ENCODE measurements at places on chromosomes 5 and 9.

GRCh38 chr9:131833083-131833482 is 93.2 kb upstream of the RAPGEF1 start:
- no peak for DNase-seq

DNA sequence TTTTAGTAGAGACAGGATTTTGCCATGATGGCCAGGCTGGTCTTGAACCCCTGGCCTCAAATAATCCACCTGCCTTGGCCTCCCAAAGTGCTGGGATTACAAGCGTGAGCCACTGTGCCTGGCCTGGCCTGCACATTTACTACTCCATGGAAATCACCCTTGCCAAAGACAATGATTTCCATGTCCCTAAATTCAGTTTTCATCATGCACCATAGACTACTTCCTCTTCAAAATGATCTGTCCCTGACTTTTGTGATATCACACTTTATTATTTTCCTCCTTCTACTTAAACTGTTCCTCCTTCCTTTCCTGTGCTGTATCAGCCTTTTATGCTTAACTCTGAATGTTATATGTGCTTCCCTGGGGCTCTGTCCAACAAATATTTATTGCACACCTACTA is 20.3 kb downstream of the SLC28A3 start:
- no peak for DNase-seq

- no peak for DNase-seq
These were observed 59.6 kb downstream of the RASGRF2 start for GRCh38 chr5:81019748-81020147.

DNA sequence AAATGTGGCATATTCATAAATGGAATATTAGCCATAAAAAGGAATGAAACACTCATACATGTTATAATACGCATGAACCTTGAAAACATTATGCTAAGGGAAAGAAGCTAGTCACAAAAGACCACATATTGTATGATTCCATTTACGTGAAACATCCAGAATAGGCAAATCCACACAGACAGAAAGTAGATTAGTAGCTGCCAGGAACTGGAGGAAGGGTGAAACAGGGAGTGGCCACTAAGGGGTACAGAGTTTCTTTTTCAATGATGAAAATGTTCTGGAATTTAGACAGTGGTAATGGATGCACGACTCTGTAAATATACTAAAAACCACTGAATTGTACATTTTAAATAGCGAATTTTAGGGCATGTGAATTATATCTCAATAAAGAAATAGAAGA is 39.4 kb downstream of the STRBP start:
- DNase-seq, result no peak

GRCh38 chr5:61578858-61579503 is 246.9 kb downstream of the ZSWIM6 start:
- no peak for DNase-seq

GRCh38 chr5:120240706-120241105 is 223.4 kb upstream of the PRR16 start:
- DNase-seq, result no peak

- no peak for DNase-seq
These were observed 372.5 kb downstream of the CAAP1 start for GRCh38 chr9:26520141-26520540.

DNA sequence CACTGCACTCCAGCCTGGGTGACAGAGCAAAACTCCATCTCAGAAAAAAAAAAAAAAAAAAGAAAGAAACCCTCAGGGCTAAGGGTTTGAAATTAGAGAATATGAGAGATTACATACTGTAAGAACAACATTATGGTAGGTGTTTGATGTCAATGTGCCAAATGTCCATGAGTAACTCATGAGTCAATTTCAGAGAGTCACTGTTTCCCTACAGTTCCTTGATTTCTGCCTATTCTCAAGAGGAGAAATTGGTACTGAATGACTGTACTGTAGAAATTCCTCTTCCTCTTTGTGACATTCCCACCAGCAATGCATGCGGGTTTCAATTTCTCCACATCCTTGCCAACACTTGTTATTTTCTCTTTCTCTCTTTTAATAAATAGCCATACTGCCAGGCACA is 35.2 kb downstream of the MARVELD2 start:
- no peak for DNase-seq

- no peak for DNase-seq
These were observed 16.3 kb upstream of the PRR16 start for GRCh38 chr5:120447706-120448239.

GRCh38 chr5:10676224-10676623 is 84.8 kb downstream of the DAP start:
- DNase-seq, result no peak

- no peak for DNase-seq
These were observed 45.2 kb upstream of the NEK6 start for GRCh38 chr9:124212381-124213050.

- no peak for DNase-seq
These were observed 78.4 kb upstream of the OTULINL start for GRCh38 chr5:14503017-14503680.

GRCh38 chr5:82480331-82480730 is 202.2 kb upstream of the RPS23 start:
- no peak for DNase-seq

DNA sequence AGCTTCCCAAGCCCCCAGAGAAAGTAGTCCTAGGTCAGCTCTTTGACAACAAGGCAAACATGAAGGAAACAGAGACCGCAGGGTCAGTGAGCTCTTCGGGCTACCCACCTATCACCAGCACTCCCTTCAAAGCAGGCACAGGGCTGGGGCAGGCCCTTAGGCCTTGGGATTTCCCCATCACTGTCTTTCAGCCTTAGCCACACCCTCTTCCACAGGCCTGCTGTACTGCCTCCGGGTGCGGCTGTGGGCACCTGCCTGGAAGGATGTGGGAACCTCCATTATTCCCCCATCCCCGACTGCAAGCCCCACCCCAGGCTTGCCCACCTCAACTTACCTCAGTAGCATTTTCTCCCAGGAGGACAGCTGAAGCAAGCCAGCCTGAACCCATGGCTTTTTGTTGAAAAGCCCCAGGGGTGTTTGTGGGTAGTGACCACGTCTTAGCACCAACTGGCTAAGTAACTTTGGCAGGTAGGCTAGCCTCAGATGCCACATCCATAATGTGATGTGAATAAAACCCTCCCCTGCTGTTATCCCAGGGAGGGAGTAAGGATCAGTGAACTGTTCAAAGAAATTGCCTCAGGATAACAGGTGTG is 100.2 kb downstream of the PIK3R1 start:
- peak; percentile 10 for DNase-seq

DNA sequence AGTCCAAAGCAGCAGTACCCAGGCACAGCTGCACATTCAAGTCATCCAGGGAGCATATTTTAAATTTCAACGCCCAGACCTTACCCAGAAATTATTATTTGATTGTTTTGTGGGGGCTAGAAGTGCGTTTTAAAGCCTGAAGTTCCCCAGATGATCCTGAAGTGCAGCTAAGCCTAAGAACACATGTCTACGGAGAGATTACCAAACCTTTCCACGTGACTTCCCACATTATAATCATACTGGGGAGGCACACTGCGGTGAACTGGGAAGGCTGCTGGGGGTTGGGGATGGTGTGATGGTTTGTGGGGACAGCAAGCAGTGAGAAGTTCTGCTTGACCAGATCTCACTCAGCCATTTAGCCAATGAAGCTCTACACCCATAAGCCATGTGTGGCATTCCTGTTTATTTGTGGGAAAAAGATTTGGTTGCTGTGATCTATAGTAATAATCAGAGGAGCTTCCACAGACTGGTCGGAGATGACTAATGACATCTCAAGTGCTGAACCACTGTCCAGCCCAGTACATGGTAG is 93.4 kb upstream of the CDH6 start:
- no peak for DNase-seq

GRCh38 chr5:318341-318897 is 3.1 kb upstream of the AHRR start:
- DNase-seq, result no peak

DNA sequence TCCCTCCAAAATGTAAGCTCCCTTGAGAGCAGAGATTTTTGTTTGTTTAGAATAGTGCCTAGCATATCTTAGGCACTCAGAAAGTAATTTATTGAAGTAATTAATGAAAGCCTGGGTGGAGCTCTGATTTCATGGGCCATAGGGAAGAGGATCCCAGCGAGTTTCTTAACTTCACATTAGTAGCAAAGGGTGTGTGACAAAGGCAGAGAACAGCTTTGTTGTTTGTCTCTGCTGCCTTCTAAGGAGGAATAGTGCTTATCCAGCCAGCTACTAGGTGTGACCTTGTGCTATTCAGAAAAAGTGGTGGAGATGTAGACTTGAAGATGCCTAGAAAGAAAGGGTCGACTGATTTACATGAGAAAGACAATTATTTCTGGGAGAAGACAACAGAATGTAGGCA is 149.0 kb downstream of the CD180 start:
- DNase-seq, result no peak

- DNase-seq, result no peak
These were observed 115.3 kb downstream of the MARCHF11 start for GRCh38 chr5:16064135-16064893.

- no peak for DNase-seq
These were observed 206.2 kb upstream of the CDH10 start for GRCh38 chr5:24850926-24851486.

GRCh38 chr9:109118808-109119438 is 824 bp downstream of the TMEM245 start:
- peak; percentile 4 for DNase-seq

DNA sequence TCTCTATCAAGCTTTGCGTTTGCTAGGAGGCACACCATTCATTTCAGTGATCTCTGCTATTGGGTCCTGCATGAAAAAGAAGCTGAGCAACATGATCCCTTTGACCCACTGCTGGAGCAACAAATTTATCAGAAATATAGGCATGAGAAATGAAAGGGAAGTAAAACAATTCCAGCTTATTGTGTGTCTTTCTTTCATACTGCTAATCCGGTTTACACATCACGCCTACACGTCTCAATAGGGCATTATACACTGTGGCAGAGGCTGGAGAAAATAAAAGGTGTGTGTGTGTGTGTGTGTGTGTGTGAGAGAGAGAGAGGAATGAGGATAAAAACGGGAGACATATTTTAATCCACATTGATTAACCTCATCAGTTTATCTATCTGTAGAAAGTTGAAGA is 2.4 kb downstream of the PTCH1 start:
- DNase-seq, result no peak

DNA sequence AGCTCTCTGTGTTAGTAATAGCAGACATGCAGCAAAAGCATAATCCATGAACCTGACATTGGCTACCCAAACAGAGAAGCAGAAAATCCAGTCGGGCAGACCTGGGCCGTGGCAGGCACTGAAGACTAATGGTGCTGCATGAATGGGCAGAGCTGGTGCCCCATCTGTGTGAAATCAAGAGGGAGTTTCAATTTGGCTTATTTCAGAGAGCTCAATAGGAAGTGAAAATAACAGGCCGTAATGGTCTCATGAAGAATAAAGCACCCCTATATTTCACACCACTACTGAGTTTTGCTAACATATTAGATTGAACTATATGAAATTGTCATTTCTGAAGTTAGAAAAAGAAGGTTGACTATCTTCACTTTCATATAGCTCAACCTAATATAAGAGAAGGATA is 149.7 kb downstream of the ENC1 start:
- DNase-seq, result no peak

- DNase-seq, result no peak
These were observed 16.9 kb downstream of the IRF1 start for GRCh38 chr5:132473668-132474067.

DNA sequence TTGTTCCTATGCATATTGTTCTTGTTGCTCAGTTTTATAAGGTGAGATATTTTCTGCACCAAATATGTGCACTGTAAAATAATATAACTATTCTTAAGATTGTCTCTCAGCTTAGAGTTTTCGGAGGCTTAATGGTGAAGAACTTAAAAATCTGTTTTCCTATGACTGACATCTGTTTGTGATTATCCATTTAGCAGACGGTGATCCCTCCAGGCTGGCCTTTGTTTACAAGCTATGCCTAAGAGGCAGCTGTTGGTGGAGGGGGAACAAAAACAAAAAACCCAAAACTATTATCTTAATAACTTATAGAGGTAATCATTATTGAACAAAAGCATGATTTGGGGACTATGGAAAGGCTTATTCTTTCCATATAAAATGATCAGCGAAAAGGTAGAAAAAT is 658 bp downstream of the PDCD1LG2 start:
- no peak for DNase-seq

GRCh38 chr9:21674894-21675293 is 127.5 kb upstream of the MTAP start:
- no peak for DNase-seq

DNA sequence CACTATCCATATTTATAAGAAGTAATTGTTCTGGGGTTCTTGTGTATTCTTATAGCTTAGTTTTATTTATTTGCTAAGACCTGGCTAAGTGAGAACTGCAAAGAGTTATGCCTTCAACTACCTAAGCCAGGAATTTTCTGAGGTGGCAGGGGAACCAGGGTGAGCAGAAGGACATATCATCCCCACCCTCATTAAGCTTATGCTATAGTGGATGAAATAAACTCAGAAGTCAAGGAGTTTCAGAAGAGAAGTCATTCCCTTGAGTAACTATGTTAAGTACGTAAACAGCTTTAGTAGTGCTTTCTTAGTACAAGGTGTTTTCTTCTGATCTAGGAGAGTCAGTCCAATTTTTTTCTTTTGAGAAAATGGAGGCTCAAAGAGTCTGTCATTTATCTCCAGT is 41.7 kb downstream of the STK32A start:
- no peak for DNase-seq

- no peak for DNase-seq
These were observed 142.3 kb downstream of the BNC2 start for GRCh38 chr9:16728137-16728508.

- peak; percentile 20 for DNase-seq
These were observed 616 bp downstream of the ABL1 start for GRCh38 chr9:130835441-130836298.

DNA sequence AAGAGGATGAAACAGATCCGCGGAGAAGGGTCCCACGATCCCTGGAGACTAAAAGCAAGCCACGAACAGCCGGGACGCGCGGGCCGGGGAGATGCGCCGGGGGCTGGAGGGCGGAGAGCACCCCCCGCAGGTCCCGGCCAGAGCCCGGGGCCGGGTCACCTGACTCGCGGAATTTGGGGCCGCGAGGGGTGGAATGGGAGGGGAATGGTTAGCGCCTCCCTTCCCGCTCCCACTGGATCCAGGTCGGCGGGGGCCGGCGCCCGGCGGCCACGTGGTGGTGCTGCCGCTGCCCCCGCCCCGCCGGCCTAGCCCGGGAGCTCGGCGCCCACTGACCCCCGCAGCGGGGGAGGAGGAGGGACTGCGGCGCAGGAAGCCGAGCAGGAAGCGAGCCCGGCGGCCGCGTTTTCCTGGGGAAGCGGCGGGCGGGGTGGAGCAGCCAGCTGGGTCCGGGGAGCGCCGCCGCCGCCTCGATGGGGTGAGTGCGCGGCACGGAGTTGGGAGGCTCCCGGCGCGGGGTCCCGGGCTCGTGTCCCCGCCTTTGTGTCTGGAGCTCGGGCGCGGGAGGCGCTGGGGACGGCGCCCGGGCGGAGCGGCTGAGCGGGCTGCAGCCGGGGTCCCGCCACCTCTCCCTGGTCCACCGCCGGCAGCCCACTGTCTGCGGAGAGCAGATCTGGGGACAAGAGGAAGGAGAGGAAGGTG is at the start of gene RAI14:
Gene RAI14, plus strand, starts transcription at position 328 of the 699 bp plus-strand sequence. CDS start 30,592 bp downstream, outside the sequence.
- no peak for DNase-seq

DNA sequence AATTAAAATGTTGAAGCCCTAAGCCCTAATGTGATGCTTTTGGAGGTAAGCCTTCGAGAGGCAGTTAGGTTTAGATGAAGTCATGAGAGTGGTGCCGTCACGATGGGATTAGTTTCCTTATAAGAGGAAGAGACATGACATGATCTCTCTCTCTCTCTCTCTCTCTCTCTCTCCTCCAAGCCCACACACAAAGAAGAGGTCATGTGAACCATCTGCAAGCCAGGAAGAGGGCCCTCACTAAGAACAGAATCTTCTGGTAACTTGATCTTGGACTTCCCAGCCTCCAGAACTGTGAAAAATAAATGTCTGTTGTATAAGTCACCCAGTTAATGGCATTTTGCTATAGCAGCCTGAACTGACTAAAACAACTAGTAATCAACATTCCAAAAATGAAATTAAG is 175.5 kb downstream of the GNA14 start:
- DNase-seq, result no peak
